ENCODE measurements at places on chromosomes 1 and 21.

DNA sequence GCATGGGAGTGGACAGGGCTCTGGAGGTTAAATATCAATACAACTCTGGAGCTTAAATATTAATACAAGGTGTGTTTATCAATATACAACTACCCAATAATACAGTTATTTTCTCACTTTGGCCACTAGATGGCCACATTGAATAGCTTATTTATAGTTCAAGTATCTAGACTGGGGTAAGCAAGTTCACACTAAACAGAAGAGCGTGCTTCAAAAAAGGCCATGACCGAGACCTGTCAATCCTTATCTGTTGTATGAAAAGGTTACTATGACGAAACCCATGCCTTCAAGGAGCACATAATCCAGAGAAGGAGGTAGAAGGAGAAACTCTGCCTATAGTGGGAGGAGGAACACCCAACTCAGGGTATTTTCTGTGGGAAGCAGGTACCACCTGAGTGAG lies 29.1 kb downstream of the CHML start:
- DNase-seq: peak; percentile 87

- DNase-seq: peak; percentile 52
Measured at GRCh38 chr1:109290998-109291397, 8.1 kb upstream of the PSRC1 start.

DNA sequence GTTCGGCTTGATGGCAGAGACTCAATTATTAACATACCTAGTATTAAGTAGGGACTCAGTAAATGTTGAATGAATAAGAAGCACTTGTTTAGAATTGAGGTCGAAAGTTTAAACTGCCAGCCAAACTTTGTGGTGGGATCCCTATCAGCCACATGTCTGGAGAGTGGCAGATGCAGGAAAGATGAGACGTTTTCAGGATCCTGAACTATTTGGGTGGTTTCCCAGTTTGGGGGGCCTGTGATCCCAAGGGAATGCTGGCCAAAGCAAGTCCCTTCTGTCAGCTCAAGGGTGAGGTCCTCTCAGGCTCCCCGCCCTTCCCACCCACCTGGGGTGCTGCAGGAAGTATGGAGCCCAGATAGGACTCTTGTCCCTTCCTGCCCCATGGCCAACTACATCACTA lies 38.6 kb downstream of the KCNC4 start:
- DNase-seq: no peak

DNA sequence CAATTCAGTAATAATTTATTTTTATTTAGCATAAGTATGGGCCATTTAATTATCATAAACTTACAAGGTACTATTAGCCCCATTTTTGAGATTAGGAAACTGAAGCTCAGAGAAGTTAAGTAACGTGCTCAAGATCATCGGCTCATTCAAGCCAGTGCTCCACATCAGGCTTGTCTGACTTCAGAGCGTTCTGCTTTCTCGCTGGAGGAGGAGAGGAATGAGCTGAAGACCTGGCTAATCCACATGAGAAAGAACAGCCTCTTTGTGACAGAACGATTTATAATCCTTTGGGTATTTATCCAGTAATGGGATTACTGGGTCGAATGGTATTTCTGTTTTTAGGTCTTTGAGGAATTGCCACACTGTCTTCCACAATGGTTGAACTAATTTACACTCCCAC lies 39.7 kb downstream of the DDX20 start:
- no peak for DNase-seq

- DNase-seq: no peak
Measured at GRCh38 chr21:15669247-15669646, 60.5 kb upstream of the USP25 start.

DNA sequence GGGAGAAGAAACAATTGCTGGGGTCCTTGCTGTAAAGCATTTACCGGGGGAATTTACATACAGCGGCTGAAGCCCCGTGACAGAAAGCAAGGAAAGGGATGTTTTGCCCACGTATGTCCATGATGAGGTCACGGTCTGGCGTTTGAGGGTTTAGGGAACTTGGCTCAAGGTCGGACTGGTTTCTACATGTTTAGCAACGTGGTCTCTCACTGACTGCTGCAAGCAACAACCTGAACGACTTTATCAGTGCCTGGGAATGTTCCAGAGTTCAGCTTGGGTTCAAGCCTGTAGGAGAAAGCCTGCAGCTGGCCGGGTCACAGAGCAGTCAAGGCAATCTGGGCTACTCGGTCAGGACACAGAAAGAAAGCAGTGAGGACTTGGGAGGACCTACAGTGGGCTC lies 323.3 kb downstream of the AJAP1 start:
- no peak for DNase-seq

- DNase-seq: peak; percentile 91
Measured at GRCh38 chr1:47437447-47438164, at the start of gene FOXD2. FOXD2 (plus strand) TSS chr1:47438044; CDS start chr1:47438136, 92 bp downstream.

- no peak for DNase-seq
Measured at GRCh38 chr1:214027498-214027897, 39.7 kb downstream of the PROX1 start.

DNA sequence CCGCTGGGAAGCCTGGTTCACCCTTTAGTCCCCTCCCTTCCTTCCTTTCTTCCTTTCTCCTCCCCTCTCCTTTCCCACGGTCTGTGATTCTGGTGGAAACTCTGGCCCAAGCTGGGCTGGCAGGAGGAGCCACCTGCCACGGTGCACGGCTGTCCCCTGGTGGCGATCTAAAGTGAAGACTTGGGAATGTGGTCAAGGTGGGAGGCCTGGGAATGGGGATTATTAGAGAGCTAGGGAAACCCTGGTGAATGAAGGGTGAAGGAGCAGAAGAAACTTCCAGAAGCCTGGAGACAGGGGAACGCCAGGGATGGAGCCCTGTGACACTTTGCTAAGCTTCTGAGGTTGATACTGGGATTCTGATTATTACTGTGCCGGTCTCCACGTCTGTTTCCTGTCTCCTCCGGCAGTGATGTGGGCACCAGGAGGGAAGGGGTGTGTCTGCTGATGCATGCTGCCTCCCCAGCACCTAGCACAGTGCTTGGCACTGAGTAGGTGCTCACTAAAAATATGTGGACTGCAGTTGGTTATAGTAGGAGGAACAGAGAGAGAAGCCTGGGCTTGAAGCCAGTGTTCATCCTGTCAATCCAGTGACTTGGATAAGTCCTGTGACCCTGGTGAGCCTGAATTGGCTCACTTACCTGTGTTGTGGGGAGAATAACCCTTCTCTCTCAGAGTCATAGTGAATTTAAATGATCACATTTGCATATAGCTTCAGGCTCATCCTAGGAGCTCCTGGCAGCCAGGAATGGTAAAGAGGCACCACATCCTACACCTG lies 71.2 kb upstream of the NBPF3 start:
- peak; percentile 77 for DNase-seq

DNA sequence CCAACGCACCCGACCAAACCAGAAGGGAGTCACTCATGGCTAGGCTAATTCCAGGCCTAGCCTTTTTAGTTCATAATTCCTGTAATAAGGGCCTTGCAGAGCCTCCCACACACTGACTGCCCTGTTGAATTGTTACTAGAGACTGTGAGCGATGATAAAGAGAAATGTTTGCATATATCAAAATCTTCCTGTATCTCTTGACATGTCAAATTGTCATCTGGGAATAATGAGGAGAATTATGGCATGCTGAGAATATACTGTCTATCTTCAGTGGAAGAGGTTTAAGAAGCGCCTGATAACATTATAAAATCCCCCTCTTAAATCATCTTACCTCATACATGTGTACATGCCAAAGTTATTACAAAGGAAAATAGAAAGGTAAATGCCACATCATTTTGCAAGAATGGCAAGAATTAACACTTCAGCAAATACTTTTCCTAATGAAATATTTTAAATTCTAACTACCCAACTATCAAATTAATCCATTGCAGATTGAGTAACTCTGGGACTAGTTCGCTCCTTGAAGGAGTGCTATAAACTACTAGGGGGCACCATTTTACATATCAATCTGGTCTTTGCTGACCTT lies 144.1 kb downstream of the CENPF start:
- no peak for DNase-seq

DNA sequence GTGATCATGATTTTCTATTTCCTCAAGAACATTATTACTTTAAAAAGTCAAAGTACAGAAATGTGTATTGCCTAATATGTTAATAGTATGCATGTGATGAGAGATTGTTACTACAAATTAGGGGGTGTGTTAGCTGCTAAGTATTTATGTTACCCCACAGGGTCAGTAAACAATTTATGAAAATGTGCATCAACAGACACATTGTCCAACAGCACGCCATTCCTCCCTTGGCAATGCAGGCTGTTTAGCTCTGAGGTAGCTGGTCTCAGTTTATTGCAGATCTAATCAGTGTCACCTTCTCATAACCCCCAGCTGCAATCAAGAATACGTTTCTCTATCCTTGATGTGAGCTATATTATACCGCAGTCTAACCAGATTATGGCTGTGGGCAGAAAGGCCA lies 99.4 kb downstream of the TNR start:
- DNase-seq: no peak

GRCh38 chr1:42674214-42674613 lies 8.0 kb upstream of the YBX1 start:
- no peak for DNase-seq

DNA sequence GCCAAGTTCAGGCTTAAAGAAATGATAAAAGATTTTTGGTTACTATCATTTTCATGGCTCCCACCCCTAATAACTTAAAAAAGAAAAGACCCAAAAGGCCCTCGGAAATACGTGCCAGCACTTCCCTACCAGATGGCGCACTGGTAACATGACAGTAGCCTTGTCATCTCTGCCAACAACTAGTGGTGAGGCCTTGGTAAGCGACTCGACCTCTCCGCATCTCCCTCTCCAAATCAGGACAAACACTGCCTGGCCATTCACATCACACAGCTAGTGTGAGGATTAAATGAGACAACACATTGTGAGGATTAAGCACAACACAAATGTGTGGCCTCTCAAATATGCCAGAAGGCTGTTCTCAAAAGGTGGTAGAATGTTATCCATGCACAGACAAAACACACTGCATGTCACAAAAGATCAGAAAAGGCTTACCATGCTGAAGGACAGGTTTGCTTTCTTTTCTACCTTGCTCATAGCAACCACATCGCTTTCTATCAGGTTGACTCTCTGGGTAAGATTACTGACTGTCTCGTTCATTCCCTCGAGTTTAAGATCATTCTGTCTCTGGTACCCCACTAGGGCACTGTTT lies 16.4 kb downstream of the TEX38 start:
- no peak for DNase-seq

- no peak for DNase-seq
Measured at GRCh38 chr1:190904091-190904695, 426.5 kb upstream of the BRINP3 start.

- DNase-seq: peak; percentile 84
Measured at GRCh38 chr1:45569962-45570581, 13.8 kb upstream of the NASP start.

DNA sequence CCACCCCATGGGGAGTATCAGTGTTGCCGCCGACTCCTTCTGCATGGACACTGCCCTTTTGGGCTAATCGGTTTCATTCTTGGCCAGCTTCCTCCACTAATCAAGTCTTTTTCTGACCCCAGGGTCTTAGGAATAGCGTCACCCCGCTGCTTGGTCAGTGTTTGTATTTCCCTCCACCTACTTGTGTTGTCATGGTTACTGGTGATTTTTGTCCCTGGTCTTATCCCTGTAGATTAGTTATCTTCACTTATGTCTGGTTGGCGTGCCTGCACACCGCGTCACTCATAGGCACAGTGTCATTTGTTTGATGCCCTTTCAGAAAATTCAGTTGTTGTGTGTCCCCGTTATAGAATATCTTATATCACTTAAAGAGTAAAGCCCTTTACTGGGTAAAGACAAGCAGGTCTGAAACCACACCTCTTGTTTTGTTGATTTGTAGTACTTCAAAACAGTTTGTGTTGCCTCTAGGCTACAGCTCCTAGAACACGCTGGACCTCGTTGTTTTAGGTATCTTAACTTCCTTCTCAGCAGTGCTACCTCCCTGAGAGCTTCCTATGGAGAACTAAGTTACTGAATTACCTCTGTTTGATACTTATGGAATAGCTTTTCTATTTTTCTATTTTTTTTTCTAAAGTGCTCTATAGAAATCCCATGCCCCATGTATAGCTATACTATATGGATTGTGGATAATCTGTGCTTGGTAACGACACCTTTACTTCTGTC lies 868 bp downstream of the PPP1R12B start:
- peak; percentile 69 for DNase-seq

GRCh38 chr1:245160741-245161400 lies 6.1 kb downstream of the KIF26B start:
- DNase-seq: no peak

DNA sequence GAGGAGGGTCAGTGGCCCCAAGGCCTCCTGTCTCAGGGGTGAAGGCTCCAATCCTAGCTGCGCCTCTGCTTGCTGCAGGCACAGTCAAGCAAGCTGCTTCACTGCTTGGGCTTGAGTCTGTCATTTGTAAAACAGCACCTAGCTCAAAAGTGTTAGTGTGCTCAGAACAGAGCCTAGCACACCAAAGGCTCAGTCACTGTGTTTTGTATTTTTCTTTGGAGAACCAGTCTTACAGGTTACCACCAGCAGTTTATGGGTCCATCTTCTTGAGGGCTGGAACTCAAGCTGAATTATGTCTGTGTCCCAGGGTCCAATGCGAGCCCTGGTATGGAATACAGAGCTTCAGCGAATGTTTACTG lies 113.6 kb downstream of the DMRTB1 start:
- DNase-seq: no peak

DNA sequence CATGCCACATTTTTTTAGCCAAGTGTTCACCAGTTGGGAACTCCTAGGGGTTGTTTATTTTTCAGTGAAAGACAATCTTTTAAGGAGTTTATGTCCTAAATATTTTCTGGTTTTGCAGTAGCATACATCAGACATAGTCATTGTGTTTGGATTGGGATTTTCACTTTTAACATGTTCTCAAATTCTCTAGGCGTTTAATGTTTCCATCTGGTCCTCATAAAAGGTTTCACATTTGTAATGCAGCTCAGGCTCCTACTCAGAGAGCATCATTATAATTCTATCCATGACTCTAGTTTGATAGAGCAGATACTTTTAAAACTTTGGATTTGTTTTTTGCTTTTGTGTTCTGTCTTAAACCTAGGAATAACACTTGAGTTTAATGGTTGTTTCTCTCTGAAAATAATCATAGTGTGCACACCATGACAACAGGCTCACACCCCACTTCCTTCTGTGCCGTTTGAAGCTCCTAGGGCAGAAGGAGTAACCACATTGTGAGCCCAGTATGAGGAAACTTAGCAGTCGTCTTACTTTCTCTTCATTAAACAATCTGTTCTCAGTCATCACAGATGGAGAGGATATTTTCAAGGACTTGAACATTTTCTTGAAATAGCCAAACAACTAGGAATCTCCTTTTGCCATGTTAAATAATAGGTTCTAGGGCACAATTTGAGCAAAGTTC lies 219.6 kb downstream of the PDE4B start:
- peak; percentile 21 for DNase-seq

Data from hematopoietic multipotent progenitor cell treated with erythropoietin and hydrocortisone succinate and interleukin-3 and kit ligand, for 6 days (in vitro differentiated cells).